ENCODE measurements at places on chromosomes 13 and 19.
A peak's percentile ranks its signal among the peaks of the same experiment; 100 is the strongest.

DNA sequence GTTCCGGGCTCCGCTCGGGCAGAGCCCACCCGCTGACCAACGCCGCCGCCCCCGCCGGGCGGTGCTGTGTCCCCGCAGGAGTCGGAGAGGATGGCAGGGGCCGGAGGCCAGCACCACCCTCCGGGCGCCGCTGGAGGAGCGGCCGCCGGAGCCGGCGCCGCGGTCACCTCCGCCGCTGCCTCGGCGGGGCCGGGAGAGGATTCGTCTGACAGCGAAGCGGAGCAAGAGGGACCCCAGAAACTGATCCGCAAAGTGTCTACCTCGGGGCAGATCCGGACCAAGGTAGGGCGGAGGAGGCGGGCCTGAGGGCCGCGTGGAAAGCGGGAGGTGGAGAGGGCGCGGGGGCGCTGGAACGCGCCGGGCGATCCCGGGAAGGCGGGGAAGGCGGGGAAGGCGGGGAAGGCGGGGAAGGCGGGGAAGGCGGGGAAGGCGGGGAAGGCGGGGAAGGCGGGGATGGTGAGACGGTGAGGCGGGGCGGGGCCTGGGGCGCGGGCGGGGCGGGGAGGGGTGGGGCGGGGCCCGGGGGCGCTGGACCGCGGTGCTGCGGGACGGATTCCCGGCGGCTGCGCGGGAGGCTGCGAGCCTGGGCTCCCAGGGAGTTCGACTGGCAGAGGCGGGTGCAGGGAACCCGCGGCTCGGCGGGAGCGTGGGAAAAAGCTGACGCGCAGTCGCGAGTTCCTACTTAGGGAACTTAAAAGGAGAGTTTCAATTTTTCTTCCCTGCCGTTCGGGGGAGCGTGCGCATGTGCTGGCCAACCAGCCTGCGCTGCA is 421 bp downstream of the DGKH start:
- peak; percentile 75 for DNase-seq

DNA sequence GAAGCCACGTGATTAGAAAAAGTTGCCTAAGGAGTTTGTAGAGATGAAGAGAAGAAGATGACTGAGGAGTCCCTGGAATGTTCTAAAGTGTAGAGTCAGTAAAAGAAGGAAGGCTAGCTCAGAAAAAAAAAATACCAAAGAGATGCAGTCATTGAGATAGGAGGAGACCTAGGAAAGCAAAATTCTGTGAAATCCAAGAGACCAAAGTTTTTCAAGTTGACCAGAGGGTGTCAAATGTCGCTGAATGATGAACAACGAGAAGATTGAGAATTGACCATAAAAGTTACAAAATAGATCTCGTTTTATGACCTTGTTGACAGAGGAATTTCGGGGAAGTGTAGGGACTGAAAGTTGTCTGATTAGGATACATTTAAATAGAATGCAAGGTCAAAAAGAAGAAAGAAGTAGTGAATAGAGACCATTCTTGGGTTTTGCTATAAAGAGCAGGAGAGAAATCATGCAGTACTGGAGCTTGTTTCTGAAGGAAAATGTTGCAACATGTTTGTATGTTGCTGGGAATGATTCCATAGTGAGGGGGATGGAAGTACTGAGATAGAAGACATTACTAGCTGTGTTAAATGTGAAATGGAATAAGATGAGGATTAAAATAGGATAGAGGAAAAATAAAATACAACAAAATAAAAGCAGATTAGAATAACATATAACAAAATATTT is 30.2 kb upstream of the HTR2A start:
- no peak for DNase-seq

GRCh38 chr13:63190219-63190618 is 1774.6 kb upstream of the PCDH20 start:
- DNase-seq = no peak

DNA sequence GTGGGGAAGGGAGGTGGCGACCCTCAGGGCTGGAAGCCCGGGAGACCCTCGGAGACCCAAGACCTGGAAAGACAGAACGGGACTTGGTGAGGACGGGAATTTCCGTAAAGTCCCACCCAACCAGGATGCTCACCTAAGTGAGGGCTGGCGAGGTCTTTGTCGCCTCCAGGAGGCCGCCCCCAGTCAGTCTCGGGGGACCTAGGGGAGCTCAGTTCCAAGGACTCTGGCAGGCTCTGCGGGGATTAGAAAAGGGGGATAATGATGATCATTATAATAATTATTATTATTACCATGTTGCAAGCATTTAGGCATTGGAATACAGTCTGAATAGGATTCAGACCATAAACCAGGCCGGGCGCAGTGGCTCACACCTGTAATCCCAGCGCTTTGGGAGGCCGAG is 9.1 kb upstream of the HSD17B14 start:
- DNase-seq = no peak

DNA sequence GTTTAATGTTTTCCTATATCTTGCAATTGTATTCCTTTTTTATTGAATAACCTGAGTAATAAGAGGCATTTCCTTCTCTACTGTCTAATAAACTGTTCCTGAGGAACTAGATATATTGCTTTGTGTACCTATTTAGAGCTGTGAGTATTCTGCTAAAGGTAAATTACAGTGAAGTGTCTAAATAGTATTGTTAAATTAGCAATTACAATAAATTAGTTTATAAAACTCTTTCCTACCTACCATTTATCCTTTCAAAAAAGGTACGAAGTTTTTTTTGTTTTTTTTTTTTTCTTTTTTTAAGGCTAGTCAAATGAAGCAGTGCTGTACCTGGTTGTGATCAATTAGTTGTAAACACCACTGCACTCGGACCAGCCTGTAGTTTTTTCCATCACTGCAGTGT is 34.8 kb downstream of the TM9SF2 start:
- DNase-seq = no peak
